ENCODE measurements at places on chromosomes 3 and 15. TPM values are rescaled to one million over a fixed set of nuclear protein-coding genes. Genes with fewer than 3 reads are reported as not detected.

DNA sequence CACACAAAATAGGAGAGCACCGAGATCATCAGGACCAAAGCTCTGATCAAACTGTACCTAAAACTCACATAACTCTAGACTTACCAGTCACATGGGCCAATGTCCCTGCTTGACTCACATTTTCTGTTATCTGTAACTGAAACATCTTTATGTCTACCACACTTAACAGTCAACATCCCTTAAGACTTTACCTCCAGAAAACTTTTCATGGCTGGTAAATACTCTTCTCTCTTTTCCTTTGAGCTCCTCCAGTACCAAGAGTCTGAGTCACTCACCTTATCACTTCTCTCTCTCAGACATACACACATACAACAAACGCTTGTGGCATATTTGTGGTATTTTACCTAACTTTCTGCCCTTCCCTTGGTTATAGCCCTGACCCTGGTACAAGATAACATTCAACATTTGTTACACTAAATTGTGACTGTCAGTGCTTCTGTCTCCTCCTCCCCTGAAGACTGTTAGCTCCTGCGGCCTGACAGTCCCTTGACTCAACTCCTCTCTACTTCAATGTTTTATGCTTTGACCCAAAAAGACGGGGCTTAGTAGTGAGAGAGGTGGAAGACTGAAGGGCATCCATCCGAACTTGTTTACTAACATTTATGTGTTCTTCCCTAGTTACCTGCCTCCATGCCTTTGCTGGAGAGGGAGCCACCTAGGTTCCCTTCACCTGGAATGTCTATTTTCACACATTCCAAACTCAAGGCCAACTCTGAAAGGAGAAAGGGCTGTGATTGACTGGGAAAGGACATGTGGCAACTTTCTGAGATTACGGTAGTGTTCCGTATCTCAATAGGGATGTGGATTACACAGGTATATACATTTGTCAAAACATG is 3.7 kb upstream of the EFHB start:
- H3K36me3 ChIP-seq, result no peaks in the 10 kb centered on the region
- no peak overlapping the region for H3K27ac ChIP-seq
- H3K4me3 ChIP-seq, result no peak overlapping the region
- DNase-seq, result no peak

GRCh38 chr3:12982619-12983101 is 90.6 kb downstream of the IQSEC1 start:
- no peaks in the 10 kb centered on the region for H3K36me3 ChIP-seq
- no peak for DNase-seq
- H3K27me3 ChIP-seq, result no peaks in the 10 kb centered on the region
- H3K27ac ChIP-seq, result no peak overlapping the region
- H3K4me3 ChIP-seq, result no peak overlapping the region

- no peaks in the 10 kb centered on the region for H3K36me3 ChIP-seq
- DNase-seq, result no peak
- H3K27me3 ChIP-seq, result no peaks in the 10 kb centered on the region
Observed at GRCh38 chr3:68210635-68211034, 556.2 kb upstream of the SUCLG2 start.

- H3K27me3 ChIP-seq, result no peaks in the 10 kb centered on the region
- H3K36me3 ChIP-seq, result no peaks in the 10 kb centered on the region
- peak; percentile 82 for DNase-seq
- H3K4me1 ChIP-seq, result peaks cover 13% of the 10 kb centered on the region
- H3K4me3 ChIP-seq, result no peak overlapping the region
Observed at GRCh38 chr3:63818282-63819150, 583 bp upstream of the C3orf49 start.

GRCh38 chr15:39269352-39269751 is 311.5 kb upstream of the THBS1 start:
- H3K36me3 ChIP-seq, result no peaks in the 10 kb centered on the region
- no peak overlapping the region for H3K4me3 ChIP-seq
- H3K27me3 ChIP-seq, result no peaks in the 10 kb centered on the region
- no peak overlapping the region for H3K27ac ChIP-seq
- no peaks in the 10 kb centered on the region for H3K4me1 ChIP-seq
- DNase-seq, result no peak

GRCh38 chr15:88897456-88898194 is 2.3 kb upstream of the HAPLN3 start:
- H3K4me3 ChIP-seq, result no peak overlapping the region
- H3K36me3 ChIP-seq, result no peaks in the 10 kb centered on the region
- peaks cover 33% of the 10 kb centered on the region for H3K4me1 ChIP-seq
- H3K27me3 ChIP-seq, result peaks cover 20% of the 10 kb centered on the region
- peak overlapping the region; percentile 7 for H3K27ac ChIP-seq
- peak; percentile 25 for DNase-seq

GRCh38 chr3:193795062-193795690 is 202.2 kb downstream of the OPA1 start:
- no peak overlapping the region for H3K4me3 ChIP-seq
- H3K27me3 ChIP-seq, result no peaks in the 10 kb centered on the region
- no peaks in the 10 kb centered on the region for H3K36me3 ChIP-seq
- no peak overlapping the region for H3K27ac ChIP-seq
- peaks cover 33% of the 10 kb centered on the region for H3K4me1 ChIP-seq

DNA sequence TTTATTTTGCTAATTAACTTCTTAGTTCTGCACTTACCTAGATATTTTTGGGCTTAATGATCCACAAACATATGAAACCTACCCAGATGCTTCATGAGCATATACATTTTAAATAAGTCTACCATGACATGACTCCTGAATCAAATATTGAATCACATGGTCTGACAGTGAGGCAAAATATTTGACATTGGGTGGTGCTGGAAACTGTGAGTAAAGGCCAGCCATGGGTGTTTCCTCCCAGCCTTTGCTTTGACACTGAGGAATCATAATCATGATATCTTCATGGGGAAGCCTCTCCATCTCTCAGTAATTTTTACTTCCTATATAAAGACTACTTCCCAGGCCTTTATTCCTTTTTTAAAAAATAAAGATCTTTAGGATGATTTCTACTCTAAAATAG is 22.8 kb upstream of the SSR3 start:
- no peaks in the 10 kb centered on the region for H3K36me3 ChIP-seq
- H3K4me1 ChIP-seq, result no peaks in the 10 kb centered on the region
- no peak overlapping the region for H3K27ac ChIP-seq
- no peaks in the 10 kb centered on the region for H3K27me3 ChIP-seq
- DNase-seq, result no peak

GRCh38 chr15:55037071-55037470 is 159.7 kb downstream of the RSL24D1 start:
- H3K4me3 ChIP-seq, result no peak overlapping the region
- no peak overlapping the region for H3K27ac ChIP-seq
- H3K27me3 ChIP-seq, result no peaks in the 10 kb centered on the region
- no peaks in the 10 kb centered on the region for H3K4me1 ChIP-seq
- no peak for DNase-seq

DNA sequence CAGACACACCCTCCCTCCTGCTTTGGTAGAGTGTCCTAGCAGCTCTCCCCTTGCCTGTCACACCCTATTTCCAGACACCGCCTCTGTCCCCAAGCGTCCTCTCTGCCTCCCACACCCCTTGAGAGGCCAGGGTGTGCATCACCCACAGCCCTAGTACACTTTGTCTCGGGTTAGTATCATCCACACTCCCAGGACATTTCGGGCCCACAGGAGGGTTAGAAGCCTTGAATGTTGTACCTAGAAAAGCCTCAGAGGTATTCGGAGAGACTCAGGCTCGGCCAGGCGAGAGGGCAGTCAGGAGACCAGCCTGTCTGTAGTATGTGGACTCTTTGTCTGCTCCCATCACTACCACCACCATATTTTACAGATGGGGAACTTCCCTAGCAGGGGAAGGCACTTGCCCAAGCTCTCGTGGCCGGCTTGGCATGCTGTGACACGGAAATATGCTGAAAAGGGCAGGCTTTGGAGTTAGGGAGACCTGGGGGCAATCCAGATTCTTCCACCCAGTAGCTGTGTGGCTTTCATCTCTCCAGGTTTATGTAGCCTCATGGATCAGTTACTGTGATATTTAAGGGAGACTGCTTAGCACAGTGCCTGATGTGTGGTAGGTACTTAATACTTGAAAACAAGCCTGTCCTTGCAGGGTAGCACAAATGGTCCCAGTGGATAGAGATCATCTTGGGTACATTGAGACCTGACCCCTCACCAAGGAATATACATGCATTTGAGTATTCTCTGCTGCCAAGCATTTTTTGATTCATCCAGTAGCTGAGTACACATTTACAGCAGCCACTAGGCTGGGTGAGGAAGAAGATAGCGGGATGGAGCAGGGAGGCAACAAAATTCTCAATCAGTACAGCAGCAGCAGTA is 1.4 kb downstream of the TMEM43 start:
- peaks cover 7% of the 10 kb centered on the region for H3K4me1 ChIP-seq
- H3K36me3 ChIP-seq, result no peaks in the 10 kb centered on the region
- H3K27me3 ChIP-seq, result peaks cover 3% of the 10 kb centered on the region

DNA sequence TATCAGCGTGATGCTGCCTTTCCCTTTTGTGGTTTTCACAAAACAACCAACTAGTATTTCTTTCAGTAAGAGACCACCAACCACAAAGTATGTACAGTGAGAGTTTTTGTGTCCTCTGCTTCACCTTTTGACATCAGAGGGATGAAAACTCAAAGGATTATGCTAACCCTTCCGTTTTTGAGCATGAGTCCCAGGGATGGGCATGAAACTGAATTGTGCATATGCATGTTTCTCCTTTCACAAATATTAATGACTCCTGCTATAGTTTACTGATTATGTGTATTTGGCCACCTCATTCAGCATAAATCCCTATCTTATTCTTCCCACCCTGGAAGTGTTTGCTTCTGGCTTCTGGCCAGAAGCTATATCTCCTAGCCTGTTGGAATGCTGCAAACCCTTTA is 59.2 kb downstream of the RSRC1 start:
- no peak overlapping the region for H3K4me3 ChIP-seq
- no peak overlapping the region for H3K27ac ChIP-seq
- no peaks in the 10 kb centered on the region for H3K36me3 ChIP-seq

GRCh38 chr3:193095366-193095765 is 145.7 kb upstream of the PLAAT1 start:
- no peak overlapping the region for H3K4me3 ChIP-seq
- H3K27ac ChIP-seq, result no peak overlapping the region
- DNase-seq, result no peak
- H3K4me1 ChIP-seq, result no peaks in the 10 kb centered on the region
- no peaks in the 10 kb centered on the region for H3K27me3 ChIP-seq
- H3K36me3 ChIP-seq, result no peaks in the 10 kb centered on the region

GRCh38 chr15:68224546-68225250 is 4.8 kb downstream of the CLN6 start:
- no peak overlapping the region for H3K4me3 ChIP-seq
- DNase-seq, result no peak
- H3K36me3 ChIP-seq, result no peaks in the 10 kb centered on the region
- peaks cover 9% of the 10 kb centered on the region for H3K4me1 ChIP-seq
- no peaks in the 10 kb centered on the region for H3K27me3 ChIP-seq
- no peak overlapping the region for H3K27ac ChIP-seq

DNA sequence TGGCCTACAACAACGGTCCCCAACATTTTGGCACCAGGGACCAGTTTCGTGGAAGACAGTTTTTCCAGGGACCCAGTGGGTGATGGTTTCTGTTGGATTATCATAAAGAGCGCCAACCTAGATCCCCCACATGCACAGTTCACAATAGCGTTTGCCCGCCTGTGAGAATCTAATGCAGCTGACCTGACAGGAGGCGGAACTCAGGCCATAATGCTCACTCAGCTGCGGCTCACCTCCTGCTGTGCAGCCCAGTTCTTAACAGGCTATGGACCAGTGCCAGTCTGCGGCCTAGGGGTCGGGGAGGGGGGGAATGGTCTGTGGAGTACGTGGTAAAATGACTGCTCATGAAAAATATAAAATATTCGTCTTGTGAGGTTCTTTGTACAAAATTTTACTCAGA is 518.5 kb upstream of the CADM2 start:
- H3K27ac ChIP-seq, result no peak overlapping the region
- no peaks in the 10 kb centered on the region for H3K27me3 ChIP-seq
- no peak overlapping the region for H3K4me3 ChIP-seq
- peak; percentile 73 for DNase-seq
- no peaks in the 10 kb centered on the region for H3K36me3 ChIP-seq

GRCh38 chr3:83882701-83883100 is 1076.1 kb upstream of the CADM2 start:
- H3K27ac ChIP-seq, result no peak overlapping the region
- DNase-seq, result no peak
- H3K36me3 ChIP-seq, result no peaks in the 10 kb centered on the region
- no peaks in the 10 kb centered on the region for H3K27me3 ChIP-seq

GRCh38 chr3:69871868-69872267 is 127.7 kb upstream of the SAMMSON start:
- no peak overlapping the region for H3K27ac ChIP-seq
- no peaks in the 10 kb centered on the region for H3K27me3 ChIP-seq
- H3K4me3 ChIP-seq, result no peak overlapping the region
- H3K36me3 ChIP-seq, result no peaks in the 10 kb centered on the region
- peaks cover 6% of the 10 kb centered on the region for H3K4me1 ChIP-seq
- DNase-seq, result no peak

DNA sequence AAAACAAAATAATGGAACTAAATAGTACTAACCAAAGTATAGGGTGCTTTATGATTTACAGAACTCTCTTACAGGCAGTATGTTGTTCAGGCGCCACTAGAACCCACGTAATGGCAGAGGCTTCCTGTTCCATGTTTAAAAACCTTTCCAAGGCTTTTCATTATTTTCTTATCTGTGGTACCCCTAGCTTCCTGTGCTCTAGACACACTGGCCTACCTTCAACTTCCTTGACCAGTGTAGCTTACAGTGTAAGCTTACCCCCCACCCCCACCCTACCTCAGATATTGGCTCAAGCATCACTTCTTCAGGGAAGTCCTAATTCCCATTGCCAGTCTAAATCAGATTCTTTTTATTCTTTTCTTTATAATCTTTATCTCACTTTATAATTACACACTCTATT is 2.9 kb downstream of the NR2C2 start:
- H3K27me3 ChIP-seq, result no peaks in the 10 kb centered on the region
- H3K27ac ChIP-seq, result no peak overlapping the region
- peaks cover 22% of the 10 kb centered on the region for H3K4me1 ChIP-seq
- H3K4me3 ChIP-seq, result no peak overlapping the region
- no peaks in the 10 kb centered on the region for H3K36me3 ChIP-seq
- no peak for DNase-seq

GRCh38 chr3:187565701-187566100 is 104.5 kb downstream of the SST start:
- peaks cover 34% of the 10 kb centered on the region for H3K4me1 ChIP-seq
- no peak overlapping the region for H3K27ac ChIP-seq
- no peak for DNase-seq
- H3K36me3 ChIP-seq, result no peaks in the 10 kb centered on the region

GRCh38 chr3:43418601-43419272 is 132.4 kb downstream of the SNRK start:
- H3K36me3 ChIP-seq, result no peaks in the 10 kb centered on the region
- H3K27me3 ChIP-seq, result no peaks in the 10 kb centered on the region
- H3K4me1 ChIP-seq, result peaks cover 2% of the 10 kb centered on the region
- H3K4me3 ChIP-seq, result no peak overlapping the region
- H3K27ac ChIP-seq, result no peak overlapping the region

Gene AGTR1
- not detected for total RNA-seq

Gene CPNE9
- not detected for total RNA-seq

Gene GOLGA8J
- not detected for total RNA-seq

Gene PYGO1
- 9.3 TPM for total RNA-seq

Gene GMNC
- not detected for total RNA-seq

Gene FSIP1
- total RNA-seq, result 2.1 TPM

Gene GRAMD1C
- 10.7 TPM for total RNA-seq

Gene ALDH1A2
- 30.8 TPM for total RNA-seq

Gene CYP1A2
- total RNA-seq, result not detected

Gene TF
- 0.77 TPM for total RNA-seq
